ENCODE measurements at places on chromosomes 11 and 22. TPM values are rescaled to one million over a fixed set of nuclear protein-coding genes. Genes with fewer than 3 reads are reported as not detected.
A peak's percentile ranks its signal among the peaks of the same experiment; 100 is the strongest.

- H3K36me3 ChIP-seq = no peaks in the 10 kb centered on the region
- H3K27me3 ChIP-seq = no peaks in the 10 kb centered on the region
- H3K27ac ChIP-seq = no peak overlapping the region
- no peak for DNase-seq
- no peak overlapping the region for H3K4me3 ChIP-seq
These were observed 18.1 kb upstream of the CADM1 start for GRCh38 chr11:115522302-115522701.

DNA sequence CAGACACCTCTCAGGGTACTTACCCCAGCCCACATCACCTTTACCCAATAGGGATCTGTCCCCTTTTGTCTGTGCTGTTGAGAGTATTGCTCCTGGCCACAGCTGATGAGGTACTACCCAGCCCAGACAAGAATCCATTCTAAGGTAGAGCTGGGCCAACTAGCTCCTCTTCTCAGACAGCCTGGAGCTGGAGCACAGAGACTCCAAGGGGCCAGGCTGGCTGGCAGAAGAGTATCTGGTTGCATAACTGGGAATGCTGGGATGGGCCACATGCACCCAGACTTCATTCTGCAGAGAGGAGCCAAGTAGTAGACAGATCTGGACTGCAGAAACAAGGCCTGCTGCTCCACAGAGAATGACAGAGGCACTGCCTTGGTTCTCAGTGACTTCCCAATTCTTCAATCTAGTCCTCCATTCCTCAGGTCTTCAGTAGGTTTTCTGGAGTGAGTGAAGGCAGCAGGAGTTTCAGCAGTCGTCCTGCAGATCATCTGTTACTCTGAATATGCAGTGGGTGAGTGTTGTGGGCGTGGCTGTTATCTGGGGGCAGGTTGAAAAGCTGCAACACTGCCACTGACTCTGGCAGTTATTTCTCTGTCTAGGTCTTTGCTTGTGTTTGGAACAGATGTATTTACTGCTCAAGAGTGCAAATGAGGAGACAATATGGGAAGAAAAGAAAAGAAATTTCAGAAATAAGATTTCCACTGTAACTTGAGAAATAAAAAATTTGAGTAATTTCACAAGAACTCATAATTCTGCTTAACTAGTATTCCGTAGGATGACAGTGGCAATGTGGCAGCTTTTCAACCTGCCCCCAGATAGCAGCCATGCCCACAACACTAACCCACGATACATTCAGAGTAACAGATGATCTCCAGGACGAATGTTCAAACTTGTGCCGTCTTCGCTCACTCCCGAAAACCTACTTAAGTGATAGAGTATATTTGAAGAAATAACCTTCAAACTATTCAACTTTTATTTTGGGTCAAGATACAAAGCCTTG is 34.9 kb downstream of the MAPK1 start:
- H3K36me3 ChIP-seq = no peaks in the 10 kb centered on the region
- peak overlapping the region; percentile 52 for H3K27ac ChIP-seq
- DNase-seq = no peak
- no peaks in the 10 kb centered on the region for H3K27me3 ChIP-seq

DNA sequence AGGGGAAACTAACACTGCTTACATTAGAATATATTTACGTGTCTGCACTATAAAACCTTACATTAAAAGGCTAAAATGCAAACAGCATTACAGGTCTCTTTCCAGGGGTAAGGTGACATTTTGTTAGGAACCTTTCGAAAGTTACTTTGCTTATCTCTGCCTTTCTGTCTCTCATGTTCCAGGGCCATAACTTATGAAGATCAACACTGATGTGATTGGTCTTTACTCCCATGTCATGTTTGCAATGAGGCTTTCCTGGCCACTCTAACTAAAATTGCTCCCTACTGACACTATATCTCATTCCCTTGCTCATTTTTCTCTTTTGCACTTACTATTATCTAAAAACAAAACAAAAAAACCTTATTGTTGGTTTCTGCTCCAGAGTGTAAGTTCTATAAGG is 119.0 kb downstream of the JRKL start:
- H3K36me3 ChIP-seq = no peaks in the 10 kb centered on the region
- no peak for DNase-seq
- no peak overlapping the region for H3K27ac ChIP-seq
- H3K27me3 ChIP-seq = no peaks in the 10 kb centered on the region
- H3K4me3 ChIP-seq = no peak overlapping the region
- no peaks in the 10 kb centered on the region for H3K4me1 ChIP-seq

DNA sequence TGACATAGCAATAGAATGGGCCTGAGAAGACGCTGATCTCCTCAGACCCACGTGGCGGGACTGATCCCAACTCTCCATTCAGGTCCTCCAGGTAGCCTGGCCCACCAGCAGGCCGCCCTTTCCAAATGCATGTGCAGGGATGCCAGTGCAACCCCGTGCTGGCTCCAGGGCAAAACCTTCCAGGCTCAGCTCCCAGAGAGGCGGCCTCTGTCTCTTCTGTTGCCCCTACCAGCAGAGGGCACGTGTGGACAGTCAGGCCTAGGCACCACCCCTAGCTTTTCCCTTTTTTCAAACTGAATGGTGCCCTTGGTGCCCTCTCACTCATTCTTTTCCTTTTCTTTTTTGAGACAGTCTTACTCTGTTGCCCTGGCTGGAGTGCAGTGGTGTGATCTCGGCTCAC is 121.7 kb downstream of the OSBP2 start:
- no peak overlapping the region for H3K27ac ChIP-seq
- no peaks in the 10 kb centered on the region for H3K36me3 ChIP-seq
- no peak for DNase-seq
- no peaks in the 10 kb centered on the region for H3K4me1 ChIP-seq

OR5A1 gene
- not detected for total RNA-seq

NLRP14 gene
- total RNA-seq = 0.36 TPM

CRYBA4 gene
- not detected for total RNA-seq

DNA sequence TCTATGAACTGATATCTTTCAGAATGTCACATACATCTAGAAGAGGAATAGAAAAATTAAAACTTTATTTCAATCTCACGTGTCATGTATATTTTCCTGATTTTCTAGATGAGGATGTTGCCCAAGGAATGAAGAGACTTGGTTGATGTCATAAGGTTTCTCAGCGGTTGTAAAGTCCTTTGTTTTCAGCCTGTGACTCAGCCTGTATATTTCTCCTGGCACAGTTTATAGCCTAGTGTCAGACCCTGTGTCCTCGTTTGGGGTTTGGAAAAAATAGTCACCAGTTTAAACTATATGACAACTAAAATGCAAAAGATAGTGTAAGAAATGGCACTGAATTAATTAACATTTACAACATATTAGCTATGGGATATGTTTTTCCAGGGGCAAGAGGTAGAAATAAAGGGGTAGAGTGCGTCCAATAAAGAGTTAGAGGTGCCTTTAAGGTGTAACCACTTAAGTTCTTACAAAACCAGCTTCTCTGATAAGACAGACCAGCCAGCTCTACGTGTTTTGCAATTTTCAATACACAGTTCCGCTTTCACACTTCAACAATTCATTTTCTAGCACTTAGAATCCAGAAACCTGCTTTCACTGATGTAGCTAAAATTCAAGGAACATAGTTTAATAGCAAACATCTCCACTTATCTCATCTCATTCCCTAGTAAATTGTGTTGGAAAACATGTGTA is 1432.6 kb upstream of the TENM4 start:
- H3K36me3 ChIP-seq = no peaks in the 10 kb centered on the region
- no peaks in the 10 kb centered on the region for H3K4me1 ChIP-seq
- H3K27ac ChIP-seq = no peak overlapping the region
- DNase-seq = no peak
- no peak overlapping the region for H3K4me3 ChIP-seq
- H3K27me3 ChIP-seq = no peaks in the 10 kb centered on the region

DNA sequence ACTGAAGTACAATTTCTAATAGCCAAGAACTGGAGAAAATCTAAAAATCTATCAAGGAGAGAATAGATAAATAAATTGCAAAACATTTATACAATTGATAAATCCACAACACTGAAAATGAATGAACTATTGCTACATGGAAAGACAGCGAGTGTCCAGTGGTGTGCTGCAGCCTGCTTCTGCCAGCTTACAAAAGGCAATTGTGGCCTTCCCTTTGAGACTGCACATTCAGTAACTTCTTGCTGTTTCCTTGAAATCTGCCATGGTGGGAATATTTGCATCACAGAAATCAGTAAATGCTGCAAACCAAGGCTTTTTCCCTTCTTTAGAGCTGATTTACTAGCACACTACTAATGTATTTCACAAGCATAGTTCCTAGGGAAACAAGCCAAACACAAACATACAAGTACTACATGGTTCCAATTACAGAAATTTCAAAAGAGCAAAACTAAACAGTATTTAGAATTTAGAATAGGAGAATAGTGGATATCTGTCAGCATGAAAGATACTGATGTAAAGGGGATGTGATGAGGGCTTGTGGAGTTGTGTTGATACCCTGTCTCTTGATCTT is 76.9 kb upstream of the TRIM77 start:
- H3K4me3 ChIP-seq = no peak overlapping the region
- H3K4me1 ChIP-seq = no peaks in the 10 kb centered on the region
- no peaks in the 10 kb centered on the region for H3K36me3 ChIP-seq
- no peaks in the 10 kb centered on the region for H3K27me3 ChIP-seq
- H3K27ac ChIP-seq = no peak overlapping the region

PIWIL4 gene
- total RNA-seq = 4.3 TPM

C22orf42 gene
- not detected for total RNA-seq

HTR3A gene
- 1.6 TPM for total RNA-seq

DNA sequence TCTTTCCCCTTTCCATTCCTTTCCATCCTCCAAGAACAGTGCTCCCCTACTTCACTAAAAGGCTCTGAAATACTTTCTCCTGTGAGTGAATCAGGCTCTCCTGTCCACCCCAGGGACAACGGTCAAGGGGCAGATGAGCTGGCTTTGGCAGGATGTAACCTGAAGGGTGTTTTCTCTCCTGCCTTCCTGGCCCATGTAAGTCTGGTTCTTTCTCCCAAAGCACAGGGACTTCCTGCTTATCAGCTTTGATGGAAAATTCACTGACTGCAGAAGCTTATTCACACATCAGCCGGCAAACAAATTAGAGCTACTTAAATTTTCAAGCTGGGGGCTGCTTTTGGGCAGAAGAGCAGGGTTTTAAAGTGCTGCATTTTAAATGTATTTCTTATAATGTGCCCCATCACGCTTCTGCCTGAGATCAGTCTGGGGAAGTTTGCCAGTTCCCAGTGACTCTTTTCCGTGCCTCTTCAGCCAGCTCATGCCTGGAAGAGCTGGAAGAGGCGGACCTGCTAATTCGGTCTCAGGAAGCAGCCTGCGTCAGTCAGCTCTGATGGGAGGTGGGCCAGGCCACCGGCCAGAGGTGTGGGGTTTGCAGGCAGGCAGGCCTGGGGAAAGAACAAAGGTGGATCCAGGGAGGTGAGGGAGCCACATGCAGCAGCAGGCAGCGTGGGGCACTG is 140.4 kb upstream of the TBCEL start:
- H3K27ac ChIP-seq = peak overlapping the region; percentile 29
- no peaks in the 10 kb centered on the region for H3K4me1 ChIP-seq
- H3K36me3 ChIP-seq = no peaks in the 10 kb centered on the region
- H3K4me3 ChIP-seq = no peak overlapping the region

DNA sequence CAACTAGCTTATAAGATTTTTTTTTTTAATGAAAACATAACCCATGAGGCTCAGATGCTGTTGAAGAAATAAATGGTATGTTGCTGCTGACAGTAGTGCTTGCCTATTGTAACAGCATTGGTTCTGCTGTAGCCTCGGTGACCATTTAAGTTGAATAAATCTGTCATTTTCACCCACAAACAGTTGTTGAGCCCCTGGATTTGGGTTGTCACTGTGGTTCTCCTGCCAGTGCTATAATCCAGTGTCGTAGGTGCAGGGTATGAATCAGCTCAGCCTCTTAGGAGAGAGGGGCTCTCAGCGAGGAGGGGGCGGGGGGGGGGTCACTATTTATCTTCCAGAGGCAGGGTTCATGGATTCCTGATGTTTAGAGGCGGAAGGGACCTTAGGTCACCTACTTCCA is 49.9 kb upstream of the HORMAD2 start:
- no peak overlapping the region for H3K27ac ChIP-seq
- no peak overlapping the region for H3K4me3 ChIP-seq
- H3K4me1 ChIP-seq = no peaks in the 10 kb centered on the region
- H3K27me3 ChIP-seq = no peaks in the 10 kb centered on the region
- DNase-seq = no peak

- DNase-seq = no peak
- no peak overlapping the region for H3K4me3 ChIP-seq
- H3K27ac ChIP-seq = no peak overlapping the region
- H3K4me1 ChIP-seq = no peaks in the 10 kb centered on the region
These were observed 31.6 kb upstream of the KCNQ1OT1 start for GRCh38 chr11:2731130-2732125.

MTNR1B gene
- not detected for total RNA-seq

MMP8 gene
- total RNA-seq = not detected

PDGFD gene
- 7.9 TPM for total RNA-seq

GRCh38 chr22:42978453-42979103 is 36.4 kb downstream of the PACSIN2 start:
- no peaks in the 10 kb centered on the region for H3K27me3 ChIP-seq
- DNase-seq = no peak
- peaks cover 61% of the 10 kb centered on the region for H3K4me1 ChIP-seq
- no peaks in the 10 kb centered on the region for H3K36me3 ChIP-seq

GRCh38 chr11:71991494-71991893 is 7.2 kb upstream of the IL18BP start:
- peaks cover 27% of the 10 kb centered on the region for H3K4me1 ChIP-seq
- no peak overlapping the region for H3K4me3 ChIP-seq
- no peak for DNase-seq

ADM2 gene
- total RNA-seq = not detected

C22orf15 gene
- total RNA-seq = 0.36 TPM

All from sigmoid colon (tissue), 7 donors.